ENCODE measurements at places on chromosomes 5 and 9.
A peak's percentile ranks its signal among the peaks of the same experiment; 100 is the strongest.

DNA sequence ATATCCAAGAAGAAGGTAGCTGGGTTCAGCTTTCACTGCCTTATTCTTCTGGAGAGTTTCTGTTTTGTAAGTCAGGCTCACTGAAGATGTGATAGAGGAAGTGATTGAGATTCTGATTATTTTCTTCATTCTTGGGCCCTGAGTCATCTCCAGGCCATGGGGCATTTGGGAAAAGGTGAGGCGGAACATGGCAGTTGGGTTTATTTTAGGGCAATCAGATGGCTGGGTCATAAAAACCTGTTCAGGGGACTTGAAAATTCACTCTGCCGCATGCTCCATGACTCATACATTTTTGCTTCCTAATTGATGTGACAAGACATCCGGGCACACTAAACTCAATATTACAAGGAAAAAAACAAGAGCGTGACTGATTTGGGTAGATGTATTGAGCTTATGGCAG is 265.7 kb upstream of the KLF4 start:
- peak; percentile 65 for DNase-seq

DNA sequence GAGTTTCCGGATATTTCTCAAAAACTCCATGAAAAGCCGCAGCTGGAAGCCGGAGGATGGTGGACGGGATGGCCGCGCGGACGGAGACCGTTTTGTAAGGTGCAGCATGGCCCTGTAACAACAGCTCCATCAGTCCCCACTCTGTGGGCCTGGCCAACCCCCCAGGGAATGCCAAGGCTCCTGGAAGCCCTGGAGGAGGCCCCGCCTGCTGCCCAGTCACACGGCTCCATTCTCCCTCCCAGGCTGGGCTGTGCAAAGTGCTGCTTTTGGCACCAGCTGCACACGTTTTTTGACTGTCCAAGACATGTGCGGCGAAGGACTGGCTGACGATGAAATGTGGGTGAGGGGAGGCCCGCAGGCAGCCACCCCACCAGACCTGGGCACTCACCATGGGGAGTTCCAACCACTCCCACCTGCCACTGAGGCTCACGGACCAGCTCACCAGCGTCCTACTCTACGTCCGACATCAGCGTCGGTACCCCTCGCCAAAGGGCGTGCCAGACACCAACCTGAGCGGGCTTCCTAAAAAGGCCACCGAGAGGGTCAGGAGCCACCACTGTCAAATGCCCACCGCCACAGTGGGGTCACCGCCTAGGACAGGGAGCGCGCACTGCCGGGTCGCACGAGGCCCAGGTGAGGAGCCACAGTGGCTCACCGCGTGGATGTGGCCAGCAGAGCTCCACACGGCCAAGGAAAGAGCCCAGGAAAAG is 27.3 kb downstream of the PNPLA7 start:
- no peak for DNase-seq

DNA sequence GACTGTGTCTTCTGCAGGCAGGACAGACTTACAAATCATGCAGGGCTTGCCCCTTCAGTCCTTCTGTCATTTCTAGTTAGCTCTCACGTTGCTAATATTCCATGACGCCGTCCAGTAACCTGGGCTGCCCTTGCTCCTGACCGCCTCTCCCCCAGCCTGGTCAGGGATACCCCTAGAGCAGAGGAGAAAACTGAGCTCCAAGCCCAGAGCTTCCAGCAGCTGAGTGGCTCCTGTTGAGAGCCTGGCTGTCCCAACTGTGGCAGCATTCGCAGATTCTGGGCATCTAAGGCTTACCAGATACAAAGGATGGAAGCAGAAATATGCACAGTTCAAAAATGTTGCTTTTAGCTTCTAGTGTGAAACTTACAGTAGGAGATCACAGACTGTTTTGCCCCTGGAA is 185.2 kb downstream of the CD180 start:
- no peak for DNase-seq

- DNase-seq, result no peak
These were observed 81.1 kb upstream of the RPS23 start for GRCh38 chr5:82359272-82359671.

DNA sequence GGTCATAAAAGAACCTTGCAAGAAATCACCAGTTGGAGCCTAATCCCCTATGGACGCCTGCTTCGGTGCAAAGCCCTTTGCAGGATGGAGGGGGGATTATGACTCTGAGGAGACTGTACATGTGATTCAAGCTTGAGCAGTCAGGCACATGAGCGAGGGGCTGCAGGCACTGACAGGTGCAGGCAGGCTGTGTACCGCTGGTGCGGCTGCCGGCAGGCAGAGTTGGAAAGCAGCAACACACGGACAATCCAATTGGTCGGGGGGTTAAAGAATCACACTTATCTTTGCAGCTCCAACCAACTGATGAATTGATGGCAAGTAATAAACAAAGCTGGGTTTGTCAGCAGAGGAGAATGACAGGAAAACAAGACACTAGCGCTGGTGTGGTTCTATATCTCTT is 5.7 kb downstream of the WHRN start:
- DNase-seq, result no peak

DNA sequence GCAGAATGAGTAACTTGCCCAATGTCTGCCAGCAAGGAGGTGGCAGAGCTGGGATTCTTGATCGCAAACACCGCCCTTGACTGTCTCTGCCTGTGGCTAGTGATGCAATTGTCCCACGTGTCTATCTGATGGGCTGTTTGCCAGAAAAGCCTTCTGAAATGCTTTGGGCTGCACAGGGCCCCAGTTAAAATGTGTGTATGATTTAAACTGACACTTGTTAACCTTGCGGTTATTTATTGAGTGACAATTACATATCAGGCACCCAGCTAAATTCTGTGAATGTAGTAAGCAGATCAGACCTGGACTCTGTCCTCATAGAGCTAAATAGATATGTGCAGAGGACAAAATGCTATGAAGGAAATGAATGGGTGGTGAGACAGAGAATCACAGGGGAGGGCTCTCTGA is 11.6 kb upstream of the IL12B start:
- peak; percentile 76 for DNase-seq

- DNase-seq, result no peak
These were observed 12.6 kb downstream of the LIFR start for GRCh38 chr5:38543886-38544285.

Data from CD4-positive, alpha-beta T cell treated with Interleukin-4 for 1 hour (primary cell).